ENCODE measurements at places on chromosomes 2 and 18. TPM values are rescaled to one million over a fixed set of nuclear protein-coding genes. Genes with fewer than 3 reads are reported as not detected.

Gene ZNF385B
- total RNA-seq = not detected

Gene SIGLEC15
- total RNA-seq = 2.5 TPM

Gene SPEG
- 1.7 TPM for total RNA-seq

Gene VSNL1
- total RNA-seq = not detected

Gene LGALSL
- total RNA-seq = 3.6 TPM

Gene NOL4
- 0.05 TPM for total RNA-seq

Gene RTTN
- 8.9 TPM for total RNA-seq

Gene DOK6
- total RNA-seq = 1.2 TPM

Gene ALPP
- total RNA-seq = not detected

Gene GALNT3
- total RNA-seq = 3.2 TPM

Gene AKAIN1
- not detected for total RNA-seq

Gene RAD51AP2
- not detected for total RNA-seq

Gene PER2
- total RNA-seq = 3.7 TPM

Gene FOXD4L1
- not detected for total RNA-seq

Gene ATP8B1
- total RNA-seq = 56.7 TPM

Gene SLC30A3
- total RNA-seq = 6.5 TPM

Gene DUSP2
- total RNA-seq = 0.10 TPM

Gene ARL6IP6
- total RNA-seq = 26.0 TPM

Gene ALPG
- not detected for total RNA-seq

Gene MC4R
- not detected for total RNA-seq

Gene MOCOS
- 1.8 TPM for total RNA-seq

Gene UGT1A10
- not detected for total RNA-seq

Gene PDCD1
- not detected for total RNA-seq

Gene ID2
- total RNA-seq = 6.0 TPM

Gene LINC00305
- total RNA-seq = 2.6 TPM

Data from glomerular endothelial cell (primary cell).